ENCODE measurements at places on chromosomes 6 and 20. TPM values are rescaled to one million over a fixed set of nuclear protein-coding genes. Genes with fewer than 3 reads are reported as not detected.

ACTL10 gene
- 0.48 TPM for polyA plus RNA-seq

DNA sequence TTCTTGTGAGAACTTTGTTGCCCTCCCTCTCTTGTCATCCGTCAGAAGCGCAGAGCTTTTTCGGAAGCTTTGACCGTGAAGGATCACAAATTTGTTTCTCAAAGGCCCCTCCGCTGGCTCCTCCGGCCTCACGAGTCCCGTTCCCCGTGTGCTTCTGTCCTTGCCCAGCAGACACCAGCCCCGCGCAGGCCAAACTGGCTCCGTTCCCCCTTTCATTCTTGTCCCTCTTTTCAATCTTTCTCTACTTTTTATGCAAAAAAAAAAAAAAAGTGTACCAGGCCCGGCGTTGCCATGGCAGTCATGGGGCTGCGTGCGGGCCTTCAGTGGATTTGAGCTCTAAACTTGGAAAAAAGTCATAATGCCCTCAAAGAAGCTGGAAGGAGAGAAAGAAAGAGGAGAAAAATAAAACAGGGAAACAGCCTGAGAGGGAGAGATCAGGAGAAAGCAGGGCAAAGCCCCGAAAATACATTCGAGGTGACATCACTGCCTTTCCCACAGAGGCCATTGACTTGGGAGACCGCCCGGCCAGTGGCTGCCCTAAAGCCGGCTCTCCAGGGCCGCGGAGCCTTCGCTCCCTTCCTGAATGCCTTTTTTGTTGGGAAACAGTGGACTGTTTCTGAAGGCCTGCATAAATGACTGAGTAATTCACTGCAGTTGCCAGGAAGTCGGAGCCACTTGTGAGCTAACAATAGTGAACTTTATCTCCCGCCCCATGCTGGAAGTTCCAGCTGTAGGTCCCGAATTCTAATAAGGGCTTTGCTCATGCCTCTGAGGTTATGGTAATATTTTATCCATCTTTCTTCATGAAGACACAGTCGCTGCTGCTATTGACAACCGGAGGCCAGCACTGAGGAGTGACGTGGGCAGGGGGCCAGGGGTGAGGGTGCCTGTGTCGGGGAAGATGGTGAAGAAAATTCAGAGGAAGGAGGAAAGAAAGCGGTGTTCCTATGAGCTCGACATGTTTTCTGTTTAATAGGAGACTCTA is 670.9 kb downstream of the QKI start:
- no peak for DNase-seq

TAF11 gene
- 31.5 TPM for polyA plus RNA-seq

SAMD3 gene
- polyA plus RNA-seq: 5.4 TPM

GRCh38 chr6:27868311-27868710 is 43.9 kb downstream of the OR2B2 start:
- DNase-seq: no peak

DNA sequence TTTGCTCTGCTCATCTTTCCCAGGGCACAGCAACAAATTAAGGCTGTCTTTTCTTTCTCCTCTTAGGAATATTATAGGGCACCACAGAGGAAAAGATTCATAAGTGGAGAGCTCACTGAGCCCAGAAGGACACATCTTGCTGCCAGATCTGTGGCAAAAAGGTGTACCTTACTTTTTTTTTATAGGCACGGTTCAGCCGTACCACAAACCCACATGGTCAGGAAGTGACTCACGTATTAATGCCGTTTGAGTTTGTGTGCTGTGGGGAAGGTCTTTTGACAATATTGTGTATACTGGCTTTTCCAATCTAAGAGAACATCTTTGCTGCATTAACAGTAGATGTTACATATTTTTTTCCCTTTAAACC is 28.4 kb downstream of the PAQR8 start:
- DNase-seq: peak; percentile 25

GRCh38 chr6:73747289-73747688 is 51.3 kb downstream of the CD109 start:
- no peak for DNase-seq

KCNQ5 gene
- 3.5 TPM for polyA plus RNA-seq

GRCh38 chr20:22511943-22512910 is 72.1 kb downstream of the FOXA2 start:
- no peak for DNase-seq

PDYN gene
- polyA plus RNA-seq: not detected

GRCh38 chr6:42321976-42322375 is 104.3 kb upstream of the MRPS10 start:
- no peak for DNase-seq

HAO1 gene
- polyA plus RNA-seq: not detected
